T-helper 22 cell (primary cell): ENCODE measurements at places on chromosomes 1 and 21.

- no peak for DNase-seq
Observed at GRCh38 chr21:45104560-45104959, 30.2 kb downstream of the ADARB1 start.

- no peak for DNase-seq
Observed at GRCh38 chr1:89822109-89822962, 1.5 kb downstream of the LRRC8D start.

- DNase-seq = no peak
Observed at GRCh38 chr1:15577691-15578090, 7.2 kb downstream of the AGMAT start.

DNA sequence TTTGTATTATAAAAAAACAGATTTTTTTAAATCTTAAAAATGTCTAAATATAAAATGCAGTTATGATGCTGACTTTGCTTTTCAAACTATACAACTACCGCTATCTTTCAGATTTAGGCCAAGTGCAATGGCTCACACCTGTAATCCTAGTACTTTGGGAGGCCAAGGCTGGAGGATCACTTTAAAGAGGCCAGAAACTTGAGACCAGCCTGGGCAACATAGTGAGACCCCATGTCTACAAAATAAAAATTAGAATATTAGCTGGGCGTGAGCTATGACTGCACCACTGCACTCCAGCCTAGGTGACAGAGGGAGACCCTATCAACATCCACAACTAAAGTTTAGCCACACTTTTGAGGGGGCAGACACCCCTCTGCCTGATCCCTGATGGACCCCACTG lies 20.3 kb downstream of the ZBTB17 start:
- no peak for DNase-seq

GRCh38 chr1:35931446-35932157 lies 697 bp downstream of the AGO3 start:
- DNase-seq = no peak

DNA sequence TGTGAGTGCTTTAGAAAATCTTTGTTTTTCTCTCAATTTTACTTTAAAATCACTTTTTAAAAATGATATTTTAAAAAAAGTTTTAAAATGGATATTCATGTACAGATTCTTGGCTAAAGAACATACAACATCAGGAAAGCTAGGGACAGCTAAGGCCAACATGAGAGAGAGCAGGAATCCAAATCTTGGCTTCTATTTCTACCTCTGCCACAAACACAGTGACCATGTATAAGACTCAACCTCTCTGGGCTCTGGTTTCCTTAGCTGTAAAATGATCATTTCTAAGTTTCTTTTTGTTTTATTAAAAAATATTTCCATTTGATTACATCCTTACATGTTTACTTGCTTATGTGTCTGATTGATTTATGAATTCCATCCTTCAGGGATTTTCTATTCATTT lies 1.2 kb downstream of the VCAM1 start:
- DNase-seq = no peak

DNA sequence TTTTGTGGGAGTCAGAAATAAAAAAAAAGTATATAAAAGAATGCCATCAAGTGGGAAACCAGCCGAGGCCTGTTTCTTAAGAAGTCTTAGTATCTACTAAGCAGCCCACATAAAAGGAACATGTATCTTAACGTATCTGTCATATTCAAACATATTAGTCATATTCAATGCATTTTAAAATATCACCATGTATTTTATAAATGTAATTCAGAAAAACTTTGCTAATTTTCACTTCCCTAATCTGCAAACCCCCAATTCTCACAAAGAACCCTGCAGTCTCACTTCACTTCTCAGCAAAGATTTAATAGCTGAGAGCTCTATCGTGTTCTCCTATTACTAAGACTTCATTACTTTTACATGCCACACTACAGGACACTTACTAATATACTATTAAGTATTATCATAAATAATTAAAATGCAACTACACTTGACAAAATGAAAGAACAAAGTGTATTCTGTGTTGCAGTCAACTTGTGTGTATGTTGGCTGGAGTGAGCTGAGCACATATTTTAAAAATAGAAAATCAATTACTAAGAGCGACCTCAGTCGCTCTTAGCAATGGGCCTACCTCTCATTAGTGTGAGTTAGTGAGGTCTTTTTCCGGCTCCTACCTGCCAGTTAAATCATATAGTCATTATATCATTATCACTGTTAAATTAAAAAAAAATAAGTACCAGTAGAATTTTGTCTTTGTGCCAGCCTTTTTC lies 484.3 kb downstream of the LMO4 start:
- no peak for DNase-seq

GRCh38 chr1:150162582-150162861 lies 12.8 kb downstream of the PLEKHO1 start:
- DNase-seq = no peak

- DNase-seq = no peak
Observed at GRCh38 chr21:37058261-37058660, 14.6 kb downstream of the PIGP start.

DNA sequence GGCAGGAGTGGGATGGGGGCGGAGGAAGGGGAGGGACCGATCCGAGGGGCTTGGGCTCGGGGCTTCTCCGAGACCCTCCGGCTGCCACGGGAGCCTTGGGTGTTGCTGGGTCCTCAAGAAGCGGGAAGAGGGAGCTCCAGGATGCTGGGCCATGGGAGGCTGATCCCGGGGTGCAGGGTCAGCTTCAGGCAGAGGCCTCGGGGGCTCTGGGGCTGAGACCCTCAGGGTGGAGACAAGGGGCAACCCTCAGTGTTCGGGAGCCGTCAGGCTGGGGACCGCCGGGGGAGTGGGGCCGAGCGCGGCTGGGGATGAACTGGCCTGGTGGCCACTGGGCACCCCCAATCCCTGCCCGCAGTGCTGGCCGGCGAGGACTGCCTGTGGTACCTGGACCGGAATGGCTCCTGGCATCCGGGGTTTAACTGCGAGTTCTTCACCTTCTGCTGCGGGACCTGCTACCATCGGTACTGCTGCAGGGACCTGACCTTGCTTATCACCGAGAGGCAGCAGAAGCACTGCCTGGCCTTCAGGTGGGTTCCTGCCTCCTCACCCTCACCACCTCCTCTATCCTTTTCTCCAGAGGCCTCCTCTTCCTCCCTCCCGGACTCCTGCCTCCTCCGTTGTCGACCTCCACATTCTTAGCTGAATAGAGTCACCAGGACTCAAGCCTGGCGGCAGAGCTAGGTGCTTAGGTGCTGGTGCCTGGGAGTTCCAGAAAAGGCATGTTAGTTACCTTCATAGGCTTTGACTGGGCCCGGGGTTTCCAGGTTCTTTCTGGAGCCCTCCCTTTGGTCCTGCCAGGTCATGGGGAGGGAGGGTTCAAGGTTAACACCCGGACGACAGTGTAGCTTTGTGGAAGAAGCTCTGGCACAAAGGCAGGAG lies 631 bp downstream of the SHISA4 start:
- no peak for DNase-seq

DNA sequence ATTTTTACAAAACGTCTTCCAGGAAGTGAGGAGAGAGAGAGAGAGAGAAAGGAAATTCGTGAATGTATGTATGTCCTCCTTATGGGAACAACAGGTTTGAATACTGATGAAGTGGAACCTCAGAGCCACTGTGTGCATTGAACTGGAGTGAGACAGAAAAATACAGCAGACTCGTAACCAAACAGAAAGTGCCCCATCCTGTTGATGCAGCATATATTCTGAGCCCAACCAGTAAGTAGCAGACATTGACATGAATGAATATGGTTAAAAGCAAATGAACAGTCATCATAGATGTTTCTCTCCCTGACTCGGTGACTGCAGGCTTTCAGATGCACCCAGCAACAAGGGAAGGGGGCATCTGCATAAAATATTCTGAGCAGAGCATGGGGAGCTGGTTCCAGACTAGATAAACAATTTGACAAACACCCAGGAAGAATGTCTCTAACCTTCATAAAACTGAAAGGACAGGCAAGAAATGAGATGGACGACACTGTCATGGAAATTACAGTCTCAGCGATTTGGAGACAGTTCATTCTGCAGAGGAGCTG lies 471.0 kb upstream of the PBX1 start:
- no peak for DNase-seq

DNA sequence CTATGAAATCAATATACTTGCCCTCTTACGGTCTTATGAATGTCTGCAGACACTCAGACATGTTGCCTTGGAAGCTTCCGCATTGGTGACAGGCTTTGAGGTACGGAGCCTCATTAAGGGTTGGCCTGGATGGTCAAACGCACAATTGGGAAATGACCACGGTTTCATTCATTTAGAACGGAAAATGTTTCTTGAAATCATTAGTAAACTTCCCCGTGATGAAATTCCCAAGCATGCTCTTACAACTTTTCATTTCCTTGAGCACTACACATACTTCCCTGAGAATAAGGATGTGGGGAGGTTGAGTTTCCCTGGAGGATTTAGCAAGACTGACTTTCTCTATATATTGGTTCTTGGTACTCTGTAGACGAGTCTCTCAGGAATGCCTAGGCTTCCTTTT lies 146.3 kb downstream of the HLX start:
- no peak for DNase-seq

DNA sequence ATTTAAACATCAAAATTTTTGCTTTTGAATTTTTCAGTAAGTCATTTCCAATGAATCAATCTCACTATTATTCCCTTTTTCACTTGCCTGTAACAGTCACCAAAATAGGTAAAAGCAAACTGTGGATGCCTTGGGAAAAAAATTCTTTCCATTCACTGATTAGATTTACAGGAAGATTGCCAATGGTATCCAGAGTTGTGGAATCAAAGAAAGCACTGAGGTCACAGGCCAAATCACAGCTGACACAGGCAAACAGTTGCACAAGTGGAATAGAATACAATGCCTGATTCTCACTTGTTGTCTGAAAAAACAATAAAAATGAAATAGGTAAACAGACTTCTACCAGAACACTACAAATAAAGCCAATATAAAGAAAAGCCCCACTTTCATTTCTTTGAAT lies 48.4 kb downstream of the LTN1 start:
- DNase-seq = no peak

DNA sequence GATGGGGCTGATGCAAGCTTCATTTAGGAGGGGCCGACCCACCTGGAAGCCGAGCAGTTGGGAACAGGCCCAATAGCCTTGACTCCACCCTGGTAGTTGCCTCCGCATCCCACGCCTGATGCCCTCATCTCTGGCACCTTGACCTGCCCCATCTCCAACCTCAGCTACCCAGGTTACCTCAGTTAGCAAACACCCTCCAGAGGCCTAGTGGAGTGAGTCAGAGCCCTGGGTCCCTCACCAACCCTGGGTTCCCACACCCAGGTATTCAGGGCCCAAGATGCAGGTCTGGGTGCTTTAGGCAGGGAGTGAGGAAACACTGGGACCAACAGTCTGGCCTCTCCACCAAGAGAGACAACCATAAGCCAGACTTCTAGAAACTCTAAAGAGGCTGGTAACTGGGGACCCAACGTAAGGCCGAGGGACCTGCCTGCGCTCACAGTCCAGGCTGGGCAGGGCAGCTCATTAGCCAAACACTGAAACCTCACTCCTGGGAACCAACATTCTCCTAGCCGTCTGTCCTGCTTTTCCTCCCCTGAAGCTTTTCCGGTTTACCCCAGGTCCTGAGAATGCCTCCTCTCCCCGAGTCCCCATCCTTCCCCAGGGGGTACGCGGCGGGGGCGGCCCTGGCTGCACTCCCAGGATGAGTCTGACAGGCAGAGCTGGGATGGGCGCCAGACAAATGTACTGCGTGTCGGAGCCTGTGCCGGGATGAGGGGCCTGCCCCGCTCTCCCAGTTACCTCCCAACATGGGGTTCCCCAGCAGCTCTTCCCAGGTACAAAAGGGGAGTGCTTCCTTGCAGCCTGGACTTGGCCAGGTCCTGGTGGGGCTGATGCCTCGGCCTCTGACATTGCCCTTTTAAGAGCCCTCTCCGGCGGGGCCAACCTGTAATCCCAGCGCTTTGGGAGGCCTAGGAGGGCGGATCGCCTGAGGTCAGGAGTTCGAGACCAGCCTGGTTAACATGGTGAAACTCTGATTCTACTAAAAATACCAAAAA lies 8.9 kb upstream of the CELSR2 start:
- DNase-seq = no peak

DNA sequence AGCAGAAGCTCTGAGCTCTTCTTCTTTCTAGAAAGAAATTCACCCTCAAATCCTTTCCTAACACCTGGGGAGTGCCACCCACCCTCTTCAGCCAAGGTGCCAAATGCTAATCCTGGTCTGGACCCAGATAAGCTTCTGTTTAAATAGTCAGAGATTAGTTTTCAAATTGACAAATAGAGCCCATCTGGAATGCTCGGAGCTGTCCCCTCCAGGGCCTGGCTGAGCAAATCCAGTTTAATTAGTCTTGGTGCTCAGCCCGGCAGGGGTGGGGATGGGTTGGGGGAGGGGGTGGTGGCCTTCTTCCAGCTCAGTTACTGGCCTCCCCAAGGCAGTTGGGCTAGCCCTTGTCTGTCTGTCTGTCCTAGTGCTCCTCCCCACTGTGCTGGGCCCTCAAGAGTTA lies 269.5 kb downstream of the GRIK3 start:
- DNase-seq = no peak

DNA sequence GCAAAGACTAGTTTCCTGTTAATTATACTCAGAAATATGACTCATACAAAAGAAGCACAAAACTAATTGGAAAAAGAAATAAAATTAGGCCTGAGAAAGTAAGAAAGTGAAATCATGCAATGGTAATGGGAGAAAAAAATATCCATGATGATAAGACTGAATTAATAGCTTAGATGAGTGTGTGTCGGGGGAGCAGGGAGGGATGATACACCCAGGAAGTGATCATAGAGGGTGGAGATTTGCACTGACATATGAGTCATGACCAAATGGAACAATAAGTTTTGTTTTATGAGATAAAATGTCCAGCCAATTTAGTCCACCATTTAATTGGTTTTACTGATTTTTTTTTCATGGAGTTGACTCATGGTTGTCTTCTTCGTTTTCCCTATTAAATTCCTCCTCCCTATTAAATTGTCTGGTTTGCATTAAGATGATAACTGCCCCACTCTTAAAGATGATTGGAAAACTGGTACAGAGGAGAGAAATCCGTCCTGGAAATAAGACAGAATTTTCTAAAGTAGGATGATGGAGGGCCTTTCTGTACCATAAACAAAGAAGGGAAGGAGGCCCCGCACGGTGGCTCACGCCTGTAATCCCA lies 111.7 kb upstream of the KCNJ6 start:
- no peak for DNase-seq

DNA sequence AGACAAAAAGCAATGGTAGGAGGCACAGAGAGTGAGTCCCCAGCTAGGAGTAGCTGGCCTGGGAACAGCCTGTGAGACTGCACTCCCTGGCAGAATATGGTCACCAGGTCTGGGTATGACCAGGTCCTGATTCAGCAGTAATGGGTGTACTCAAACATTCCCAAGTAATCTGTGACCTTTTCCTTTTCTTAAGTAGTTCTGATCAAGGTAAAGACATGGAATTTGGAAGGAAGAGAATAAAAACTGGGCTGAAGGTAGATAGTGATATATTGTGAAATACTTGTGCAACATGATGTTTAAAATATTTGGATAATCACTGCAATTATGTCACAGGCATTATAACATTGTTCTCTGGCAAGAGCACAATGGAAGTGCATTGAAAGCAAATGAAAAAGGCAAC lies 147.2 kb upstream of the DPYD start:
- no peak for DNase-seq
